Colonic mucosa (tissue), 4 donors: ENCODE measurements at places on chromosomes 4 and X. TPM values are rescaled to one million over a fixed set of nuclear protein-coding genes. Genes with fewer than 3 reads are reported as not detected.

GRCh38 chrX:15158736-15159406, 111.0 kb downstream of the ASB9 start:
- H3K27ac ChIP-seq, result no peak overlapping the region
- no peaks in the 10 kb centered on the region for H3K27me3 ChIP-seq
- H3K36me3 ChIP-seq, result no peaks in the 10 kb centered on the region
- no peak overlapping the region for H3K4me3 ChIP-seq
- H3K4me1 ChIP-seq, result no peaks in the 10 kb centered on the region

GRCh38 chr4:10687526-10687925, 3.0 kb upstream of the CLNK start:
- no peaks in the 10 kb centered on the region for H3K27me3 ChIP-seq
- no peak overlapping the region for H3K4me3 ChIP-seq
- no peaks in the 10 kb centered on the region for H3K36me3 ChIP-seq
- H3K4me1 ChIP-seq, result no peaks in the 10 kb centered on the region
- DNase-seq, result no peak
- H3K27ac ChIP-seq, result no peak overlapping the region

DNA sequence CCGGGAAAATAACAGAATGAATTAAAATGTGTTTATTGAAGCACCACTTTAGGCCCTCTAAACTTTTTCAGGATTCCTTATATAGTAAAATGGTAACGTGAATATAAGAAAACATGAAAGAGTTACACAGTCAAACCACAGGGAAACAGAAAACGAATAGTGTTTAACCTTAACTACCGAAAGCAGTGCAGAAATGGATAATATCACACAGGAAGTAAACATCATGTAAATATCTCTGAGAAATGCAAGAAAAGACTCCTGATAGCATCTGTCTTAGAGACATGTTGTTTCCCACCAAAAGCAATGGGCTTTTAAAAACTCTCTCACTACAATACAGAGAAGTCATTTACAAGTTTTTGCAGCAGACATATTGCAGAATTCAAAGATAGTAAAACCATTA, 323.9 kb upstream of the CXXC4 start:
- no peak for DNase-seq
- no peak overlapping the region for H3K4me3 ChIP-seq
- no peaks in the 10 kb centered on the region for H3K36me3 ChIP-seq
- no peak overlapping the region for H3K27ac ChIP-seq

DNA sequence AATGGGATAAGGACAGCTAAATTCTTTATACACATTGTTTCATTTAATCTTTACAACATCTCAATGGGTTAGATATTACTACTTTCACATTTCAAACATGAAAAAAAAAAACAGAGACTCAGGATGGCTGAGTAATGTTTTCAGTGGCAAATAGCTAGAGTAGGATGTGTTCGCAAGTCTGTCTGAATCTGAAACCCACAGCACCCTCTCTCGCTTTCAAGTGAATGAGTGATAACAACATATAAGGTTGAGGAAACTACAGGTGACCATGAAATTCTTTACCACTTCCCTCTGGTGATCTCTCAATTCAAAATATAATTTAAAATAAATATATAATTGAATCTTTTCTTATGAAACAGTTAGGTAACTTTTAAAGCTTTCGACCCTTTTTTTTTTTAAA, 162.6 kb downstream of the PRR32 start:
- no peaks in the 10 kb centered on the region for H3K4me1 ChIP-seq
- H3K36me3 ChIP-seq, result no peaks in the 10 kb centered on the region

DNA sequence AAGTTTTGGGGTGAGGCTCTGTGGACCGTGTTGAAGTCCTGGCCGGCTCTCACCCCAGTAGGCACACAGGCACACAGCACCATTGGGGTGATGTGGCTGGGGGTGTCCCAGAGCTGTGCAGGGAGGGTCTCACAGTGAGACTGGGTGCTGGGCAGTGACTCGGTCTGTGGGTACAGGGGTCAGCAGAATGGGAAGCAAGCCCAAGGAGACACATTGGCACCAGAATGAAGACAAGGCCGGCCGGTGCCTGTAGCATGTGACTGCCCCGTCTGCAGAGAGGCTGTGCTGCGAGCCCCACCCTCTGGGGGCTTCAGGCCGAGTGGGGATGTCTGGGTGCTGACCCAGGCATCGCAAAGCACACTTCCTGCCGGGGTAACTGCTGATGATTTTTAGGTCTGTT, 5.2 kb downstream of the MAEA start:
- H3K27ac ChIP-seq, result no peak overlapping the region
- no peak overlapping the region for H3K4me3 ChIP-seq
- no peaks in the 10 kb centered on the region for H3K27me3 ChIP-seq
- H3K36me3 ChIP-seq, result no peaks in the 10 kb centered on the region
- H3K4me1 ChIP-seq, result peaks cover 13% of the 10 kb centered on the region

- H3K27me3 ChIP-seq, result no peaks in the 10 kb centered on the region
- H3K4me3 ChIP-seq, result no peak overlapping the region
- no peak for DNase-seq
- no peak overlapping the region for H3K27ac ChIP-seq
- H3K4me1 ChIP-seq, result no peaks in the 10 kb centered on the region
- H3K36me3 ChIP-seq, result no peaks in the 10 kb centered on the region
These were observed 31.1 kb downstream of the PGRMC2 start for GRCh38 chr4:128256539-128256938.

DNA sequence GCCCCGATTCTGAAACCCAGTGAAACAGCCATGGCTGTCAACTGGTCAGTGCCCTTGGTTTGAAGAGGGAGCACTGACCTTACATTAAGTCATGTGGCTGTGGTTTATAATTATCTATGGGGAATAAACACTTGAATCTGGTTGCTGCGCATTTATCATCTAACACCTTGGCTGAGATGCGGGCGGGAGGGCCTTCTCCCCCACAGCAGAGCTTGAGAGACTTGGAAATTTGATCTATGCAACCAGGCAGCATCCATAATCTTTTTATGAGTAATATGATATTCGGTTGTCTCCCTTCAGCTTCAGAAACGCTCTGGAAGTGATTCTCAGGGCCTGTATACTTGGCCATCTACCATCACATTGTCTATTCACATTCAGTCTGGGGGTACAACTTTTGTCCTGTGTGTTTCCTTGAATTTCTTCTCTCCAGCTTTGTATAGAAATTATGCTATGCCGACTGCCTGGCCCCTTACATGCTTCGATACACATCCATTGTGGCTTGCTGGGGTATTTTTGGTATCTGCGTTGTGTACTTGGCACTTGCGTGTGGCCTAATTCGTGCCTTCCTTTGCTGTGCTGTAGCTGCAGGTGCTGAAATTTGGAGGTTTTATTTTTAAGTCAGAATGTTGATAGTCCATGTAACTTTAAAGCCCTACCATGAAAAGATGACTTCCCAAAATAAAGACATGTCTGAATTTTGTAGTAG, 321.6 kb downstream of the ARHGAP10 start:
- no peaks in the 10 kb centered on the region for H3K27me3 ChIP-seq
- no peaks in the 10 kb centered on the region for H3K36me3 ChIP-seq
- peaks cover 4% of the 10 kb centered on the region for H3K4me1 ChIP-seq
- H3K27ac ChIP-seq, result no peak overlapping the region
- H3K4me3 ChIP-seq, result no peak overlapping the region

GRCh38 chr4:184802697-184803015, 23.1 kb downstream of the ACSL1 start:
- no peak for DNase-seq
- H3K4me3 ChIP-seq, result no peak overlapping the region
- H3K4me1 ChIP-seq, result peaks cover 5% of the 10 kb centered on the region
- no peaks in the 10 kb centered on the region for H3K36me3 ChIP-seq
- H3K27me3 ChIP-seq, result no peaks in the 10 kb centered on the region

- no peak overlapping the region for H3K4me3 ChIP-seq
- no peaks in the 10 kb centered on the region for H3K36me3 ChIP-seq
- no peak overlapping the region for H3K27ac ChIP-seq
- DNase-seq, result no peak
- no peaks in the 10 kb centered on the region for H3K4me1 ChIP-seq
These were observed 44.2 kb downstream of the SLC4A4 start for GRCh38 chr4:71382900-71383560.

GRCh38 chrX:30814978-30815377, 74.1 kb downstream of the TAB3 start:
- no peak for DNase-seq
- H3K27ac ChIP-seq, result no peak overlapping the region
- H3K36me3 ChIP-seq, result no peaks in the 10 kb centered on the region

HTN3 gene
- not detected for total RNA-seq

PCDH10 gene
- 0.37 TPM for total RNA-seq

GRCh38 chr4:168484626-168485025, 4.3 kb upstream of the DDX60L start:
- H3K27me3 ChIP-seq, result no peaks in the 10 kb centered on the region
- H3K36me3 ChIP-seq, result no peaks in the 10 kb centered on the region
- no peaks in the 10 kb centered on the region for H3K4me1 ChIP-seq
- no peak for DNase-seq

GRCh38 chr4:28082686-28083390, 1222.2 kb downstream of the STIM2 start:
- H3K36me3 ChIP-seq, result no peaks in the 10 kb centered on the region
- H3K27ac ChIP-seq, result no peak overlapping the region
- DNase-seq, result no peak
- no peaks in the 10 kb centered on the region for H3K4me1 ChIP-seq
- H3K27me3 ChIP-seq, result no peaks in the 10 kb centered on the region

- H3K4me3 ChIP-seq, result no peak overlapping the region
- H3K36me3 ChIP-seq, result no peaks in the 10 kb centered on the region
- no peaks in the 10 kb centered on the region for H3K27me3 ChIP-seq
- DNase-seq, result no peak
- H3K27ac ChIP-seq, result no peak overlapping the region
These were observed 92.7 kb downstream of the CBLL2 start for GRCh38 chrX:22365460-22365859.

DNA sequence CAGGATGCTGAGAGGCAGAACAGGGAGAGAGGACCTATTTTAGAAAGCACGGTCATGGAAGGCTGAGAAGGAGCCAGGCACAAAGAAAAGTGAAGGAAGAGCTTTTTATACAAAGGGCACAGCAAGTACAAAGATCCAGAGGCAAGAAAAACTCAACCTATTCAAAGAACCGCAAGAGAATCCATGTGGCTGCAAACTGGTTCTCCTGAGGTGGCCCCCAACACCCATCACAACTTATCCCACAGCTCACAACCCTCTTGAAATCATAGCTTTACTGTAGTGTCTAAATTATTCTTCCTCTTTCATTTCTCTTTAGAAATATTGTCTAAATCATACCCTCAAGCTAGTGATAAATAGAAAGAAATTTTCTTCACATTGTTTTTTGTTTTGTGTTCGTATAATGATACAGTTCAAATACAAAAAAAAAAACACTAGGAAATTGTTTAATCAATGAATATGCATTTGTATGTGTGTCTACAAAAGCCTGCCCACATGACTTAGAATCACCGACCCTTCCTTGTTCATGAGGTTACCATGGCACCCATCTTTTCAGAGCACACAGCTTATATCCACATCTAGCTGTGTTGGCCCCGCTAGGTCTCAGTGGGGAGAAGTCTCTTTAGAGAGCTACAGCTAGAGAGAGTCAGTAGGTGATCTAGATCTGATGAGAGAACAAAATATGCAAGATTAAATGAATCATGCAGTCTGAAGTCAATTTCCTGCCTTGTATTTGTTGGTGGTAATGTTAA, 126.9 kb upstream of the DCLK2 start:
- DNase-seq, result no peak
- H3K4me3 ChIP-seq, result no peak overlapping the region
- H3K27me3 ChIP-seq, result no peaks in the 10 kb centered on the region
- no peak overlapping the region for H3K27ac ChIP-seq
- H3K36me3 ChIP-seq, result no peaks in the 10 kb centered on the region

DNA sequence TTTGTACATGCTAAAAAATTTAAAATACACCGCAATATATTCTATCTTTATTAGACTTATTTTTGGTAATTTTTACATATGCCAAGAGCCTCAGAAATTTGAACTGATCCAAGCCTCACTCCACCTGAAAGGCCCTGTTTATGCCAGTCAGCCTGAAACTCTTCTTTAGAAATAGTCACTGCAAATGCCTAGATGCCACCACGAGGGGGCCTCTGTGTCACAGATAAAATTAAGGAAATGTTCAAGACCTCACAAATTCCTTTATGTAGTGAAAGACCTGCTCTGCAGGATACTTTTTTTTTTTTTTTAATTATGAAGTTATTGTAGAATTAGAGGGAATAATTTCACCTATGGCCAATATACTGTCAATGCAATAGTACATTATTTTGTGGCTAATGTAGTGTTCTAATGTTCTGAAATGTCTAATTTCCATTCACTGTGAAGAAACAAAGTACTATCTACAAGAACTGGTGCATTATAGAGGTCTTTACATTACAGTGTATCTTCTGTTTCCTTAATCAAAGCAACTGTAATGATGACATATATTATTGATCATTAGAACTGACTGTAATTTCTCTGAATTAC, 69.8 kb downstream of the DTHD1 start:
- H3K36me3 ChIP-seq, result no peaks in the 10 kb centered on the region
- DNase-seq, result peak; percentile 65
- H3K27ac ChIP-seq, result no peak overlapping the region
- no peak overlapping the region for H3K4me3 ChIP-seq

DNA sequence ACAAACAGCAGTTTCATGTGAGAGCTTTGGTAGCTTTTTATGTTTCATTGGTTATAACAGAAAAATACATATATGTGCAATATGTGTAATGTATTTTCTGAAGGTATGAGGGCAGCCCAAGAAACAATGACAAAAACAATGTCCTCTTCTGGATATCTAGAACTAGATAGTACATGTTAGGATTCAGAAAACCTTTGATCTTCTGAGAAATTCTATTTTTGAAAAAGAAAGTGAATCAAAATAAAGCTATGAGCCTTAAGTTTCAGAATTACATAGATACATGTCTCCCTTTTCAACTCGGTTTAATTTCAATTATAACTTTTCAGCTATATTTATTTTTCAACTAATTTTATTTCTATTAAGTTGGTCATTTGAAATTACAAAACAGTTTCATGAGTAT, 131.9 kb downstream of the REELD1 start:
- no peaks in the 10 kb centered on the region for H3K4me1 ChIP-seq
- H3K4me3 ChIP-seq, result no peak overlapping the region
- DNase-seq, result no peak
- no peaks in the 10 kb centered on the region for H3K36me3 ChIP-seq
- H3K27ac ChIP-seq, result no peak overlapping the region

MAGEB10 gene
- not detected for total RNA-seq

SSX2B gene
- not detected for total RNA-seq

DNA sequence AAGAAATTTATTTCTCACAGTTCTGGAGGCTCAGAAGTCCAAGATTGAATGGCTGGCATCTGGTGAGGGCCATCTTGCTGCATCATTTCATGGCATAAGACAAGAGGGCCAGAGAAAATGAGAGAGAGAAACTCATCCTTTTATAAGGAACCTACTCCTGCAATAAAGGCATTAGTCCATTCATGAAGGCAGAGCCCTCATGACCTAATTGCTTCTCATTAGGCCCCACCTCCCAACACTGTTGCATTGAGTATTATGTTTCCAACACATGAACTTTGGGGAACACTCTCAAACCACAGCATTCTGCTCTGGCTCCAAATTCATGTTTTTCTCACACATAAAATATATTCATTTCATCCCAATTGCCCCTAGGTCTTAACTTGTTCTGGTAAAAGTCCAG, 14.2 kb downstream of the RNF175 start:
- no peaks in the 10 kb centered on the region for H3K4me1 ChIP-seq
- H3K27me3 ChIP-seq, result no peaks in the 10 kb centered on the region
- H3K4me3 ChIP-seq, result no peak overlapping the region
- no peak overlapping the region for H3K27ac ChIP-seq

GRCh38 chr4:158873795-158874401, 105.1 kb downstream of the FNIP2 start:
- no peak overlapping the region for H3K27ac ChIP-seq
- H3K36me3 ChIP-seq, result no peaks in the 10 kb centered on the region
- no peaks in the 10 kb centered on the region for H3K4me1 ChIP-seq
- DNase-seq, result no peak
- H3K4me3 ChIP-seq, result no peak overlapping the region

NLRP2B gene
- total RNA-seq, result not detected

RBBP7 gene
- total RNA-seq, result 112 TPM

VGLL1 gene
- not detected for total RNA-seq

RAB9A gene
- total RNA-seq, result 23.0 TPM
